Caudate nucleus (tissue), 63 donors: ENCODE measurements at places on chromosomes 6 and 20.

GRCh38 chr6:116533233-116533957 lies 12.1 kb downstream of the TRAPPC3L start:
- DNase-seq = no peak

DNA sequence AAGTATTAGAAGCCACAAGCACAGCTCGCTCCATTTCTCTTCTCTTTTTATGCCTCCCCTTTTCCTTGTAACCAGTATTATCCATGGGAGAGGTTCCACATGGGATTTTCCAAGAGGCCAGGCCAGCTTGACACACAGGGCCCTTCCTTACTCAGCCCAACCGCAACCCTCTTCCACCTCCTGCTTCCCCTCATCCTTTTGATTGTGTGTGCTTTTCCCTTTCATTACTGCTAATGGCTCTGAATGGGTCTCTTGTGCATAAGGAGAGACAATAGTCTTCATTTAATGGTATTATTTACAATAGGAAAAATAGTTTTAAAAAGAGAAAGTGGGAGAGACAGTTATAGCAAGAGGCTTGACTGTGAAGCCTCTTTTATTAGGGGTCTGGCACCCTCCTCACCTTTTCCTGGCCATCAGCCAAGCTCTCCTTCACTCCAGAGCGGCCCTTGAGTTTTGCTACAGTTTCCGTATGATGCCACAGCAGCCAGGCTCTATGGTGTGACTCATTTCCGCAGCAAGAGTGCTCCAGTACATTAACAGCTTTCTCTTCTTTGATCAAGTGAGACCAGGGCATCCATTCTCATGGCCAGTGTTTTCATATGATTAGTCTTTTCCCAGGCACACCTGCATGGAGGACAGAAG lies 579.5 kb downstream of the TFAP2B start:
- DNase-seq = no peak

GRCh38 chr20:48047447-48047846 lies 262.2 kb upstream of the SULF2 start:
- DNase-seq = no peak

DNA sequence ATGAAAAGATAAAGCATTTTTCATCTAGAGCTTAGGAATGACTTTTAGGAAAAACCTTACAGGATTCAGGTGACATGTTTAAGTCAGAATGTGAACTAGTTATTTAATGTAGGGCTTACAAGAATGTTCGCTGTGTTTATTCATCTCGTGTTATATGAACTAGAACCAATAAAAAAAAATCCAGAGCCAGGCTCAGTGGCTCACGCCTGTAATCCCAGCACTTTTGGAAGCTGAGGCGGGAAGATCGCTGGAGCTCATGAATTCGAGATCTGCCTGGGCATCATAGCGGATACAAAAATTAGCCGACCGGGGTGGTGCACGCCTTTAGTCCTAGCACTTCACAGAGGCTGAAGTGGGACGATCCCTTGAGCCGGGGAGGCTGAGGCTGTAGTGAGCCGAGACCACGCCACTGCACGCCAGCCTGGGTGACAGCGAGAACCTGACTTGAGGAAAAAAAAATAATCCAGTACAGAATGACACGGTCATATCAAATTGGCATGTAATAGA lies 46.3 kb downstream of the OR2B2 start:
- DNase-seq = no peak

- DNase-seq = no peak
Measured at GRCh38 chr6:108133594-108134179, 32.1 kb upstream of the NR2E1 start.

GRCh38 chr20:19786311-19786710 lies 28.3 kb downstream of the RIN2 start:
- peak; percentile 30 for DNase-seq

DNA sequence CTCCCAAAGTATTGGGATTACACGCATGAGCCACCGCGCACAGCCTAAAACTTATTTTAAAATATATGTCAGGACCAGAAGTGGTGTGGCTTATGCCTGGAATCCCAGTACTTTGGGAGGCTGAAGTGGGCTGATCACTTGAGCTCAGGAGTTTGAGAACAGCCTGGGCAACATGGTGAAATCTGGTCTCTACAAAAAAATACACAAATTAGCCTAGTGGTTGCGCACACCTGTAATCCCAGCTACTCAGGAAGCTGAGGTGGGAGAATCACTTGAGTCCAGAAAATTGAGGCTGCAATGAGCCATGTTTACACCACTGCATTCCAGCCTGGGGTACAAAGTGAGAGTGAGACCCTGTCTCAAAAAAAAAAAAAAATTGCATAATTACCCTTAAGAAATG lies 13.7 kb downstream of the PXT1 start:
- DNase-seq = no peak

GRCh38 chr20:15835811-15836210 lies 737.4 kb downstream of the KIF16B start:
- DNase-seq = no peak

DNA sequence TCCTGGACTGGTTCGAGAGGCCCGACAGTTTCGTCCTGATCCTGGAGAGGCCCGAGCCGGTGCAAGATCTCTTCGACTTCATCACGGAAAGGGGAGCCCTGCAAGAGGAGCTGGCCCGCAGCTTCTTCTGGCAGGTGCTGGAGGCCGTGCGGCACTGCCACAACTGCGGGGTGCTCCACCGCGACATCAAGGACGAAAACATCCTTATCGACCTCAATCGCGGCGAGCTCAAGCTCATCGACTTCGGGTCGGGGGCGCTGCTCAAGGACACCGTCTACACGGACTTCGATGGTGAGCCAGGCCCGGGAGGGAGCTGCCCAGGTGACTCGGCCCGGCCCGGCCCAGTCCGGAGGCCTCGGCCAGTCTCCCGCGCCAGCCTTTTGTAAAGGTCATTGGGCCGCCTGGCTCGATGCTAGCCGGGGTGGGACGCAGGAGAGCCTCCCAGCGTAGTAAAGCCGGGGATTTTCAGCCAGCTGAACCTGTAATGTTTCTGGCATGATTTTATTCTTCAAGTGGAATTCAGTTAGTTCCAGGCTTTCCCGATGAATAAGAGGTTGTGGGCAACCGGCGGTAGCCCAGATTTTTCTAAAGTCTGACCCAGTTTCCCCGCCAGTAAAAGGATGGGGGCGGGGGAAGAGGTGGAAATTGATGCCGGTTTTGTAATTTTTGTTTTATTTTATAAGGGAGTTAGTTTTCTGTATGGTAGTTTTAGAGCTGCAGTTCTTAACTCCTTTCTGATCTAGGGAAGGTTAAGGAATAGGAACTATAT lies 1.4 kb downstream of the PIM1 start:
- DNase-seq = peak; percentile 47

DNA sequence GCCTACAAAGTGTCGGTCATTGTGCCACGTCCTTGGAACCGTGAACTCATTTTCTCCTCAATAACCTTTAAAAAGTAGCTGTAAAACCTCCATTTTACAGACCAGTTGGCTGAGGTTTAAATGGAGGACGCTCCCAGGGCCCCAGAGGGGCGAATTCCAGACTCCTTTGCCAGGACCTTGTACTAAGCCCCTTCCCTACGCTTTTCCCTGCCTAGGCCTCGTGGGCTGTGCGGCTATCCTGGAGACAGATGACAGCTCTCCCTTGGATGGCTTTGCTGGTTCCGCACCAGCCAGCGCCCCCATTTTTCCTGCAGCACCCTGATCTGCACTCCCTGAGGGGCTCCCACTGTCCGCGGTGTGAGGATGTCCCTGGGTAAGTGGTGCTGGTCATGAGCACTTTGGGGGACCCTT lies 12.1 kb upstream of the SNHG17 start:
- no peak for DNase-seq
